Ureter (tissue), 1 donor: ENCODE measurements at places on chromosomes 4 and X. TPM values are rescaled to one million over a fixed set of nuclear protein-coding genes. Genes with fewer than 3 reads are reported as not detected.

GRCh38 chr4:87409420-87409939, 12.9 kb upstream of the NUDT9 start:
- DNase-seq: no peak

DNA sequence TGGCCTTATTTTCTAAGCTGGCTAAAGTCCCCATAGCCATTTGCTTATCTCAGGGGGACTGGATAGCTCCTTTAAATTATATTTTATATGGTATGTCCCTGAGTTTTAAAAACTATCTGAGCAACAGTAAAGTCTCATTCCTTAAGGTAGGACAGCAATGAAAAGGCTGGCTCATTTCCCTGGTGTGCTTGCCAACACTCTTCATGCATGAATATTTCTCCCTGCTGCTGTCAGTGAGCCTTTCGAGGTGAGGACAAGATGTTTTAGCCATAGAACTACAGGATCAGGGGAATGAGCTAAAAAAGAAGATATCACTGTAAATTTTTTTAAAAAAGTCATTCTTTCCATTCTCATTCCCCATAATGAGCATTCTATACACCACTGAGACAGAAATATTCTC, 427.3 kb upstream of the FAM241A start:
- DNase-seq: no peak

- DNase-seq: no peak
These were observed 30.9 kb downstream of the MGST2 start for GRCh38 chr4:139696491-139696890.

GRCh38 chrX:50067435-50068284, 133.1 kb downstream of the AKAP4 start:
- no peak for DNase-seq

GRCh38 chr4:75069493-75070074, 136.7 kb downstream of the PARM1 start:
- no peak for DNase-seq

DNA sequence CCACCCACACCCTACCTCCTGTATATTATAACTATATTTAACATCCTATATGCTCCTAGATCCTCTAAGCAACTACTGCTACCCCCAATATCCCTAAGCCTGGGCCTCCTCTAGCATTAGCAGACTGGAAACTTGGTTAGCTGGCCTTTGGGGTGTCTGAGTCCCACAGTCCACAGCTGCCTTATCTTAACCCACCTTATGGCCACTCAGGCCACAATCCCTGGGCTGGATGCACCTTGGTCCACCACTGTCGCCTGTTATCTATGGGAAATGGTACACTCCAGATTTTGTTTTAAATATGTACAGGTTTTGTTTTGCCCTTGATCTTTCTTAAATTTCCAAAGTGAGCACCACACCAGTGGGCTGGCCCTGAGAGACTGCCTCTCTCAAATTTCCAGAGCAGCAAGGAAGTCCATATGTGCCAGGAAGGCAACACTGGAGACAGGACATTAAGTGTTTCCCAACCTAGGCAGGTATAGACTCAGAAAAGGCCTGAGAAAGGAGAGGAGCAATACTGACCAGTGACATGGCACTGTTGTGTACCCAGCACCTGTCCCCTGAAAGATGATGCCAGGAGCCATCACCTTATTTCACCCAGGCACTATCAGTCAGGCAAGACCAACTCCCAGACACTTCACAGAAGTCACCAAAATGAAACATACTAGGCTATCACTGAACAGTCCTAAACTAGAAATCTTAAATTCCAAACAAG, 921 bp downstream of the PFKFB1 start:
- DNase-seq: no peak

DNA sequence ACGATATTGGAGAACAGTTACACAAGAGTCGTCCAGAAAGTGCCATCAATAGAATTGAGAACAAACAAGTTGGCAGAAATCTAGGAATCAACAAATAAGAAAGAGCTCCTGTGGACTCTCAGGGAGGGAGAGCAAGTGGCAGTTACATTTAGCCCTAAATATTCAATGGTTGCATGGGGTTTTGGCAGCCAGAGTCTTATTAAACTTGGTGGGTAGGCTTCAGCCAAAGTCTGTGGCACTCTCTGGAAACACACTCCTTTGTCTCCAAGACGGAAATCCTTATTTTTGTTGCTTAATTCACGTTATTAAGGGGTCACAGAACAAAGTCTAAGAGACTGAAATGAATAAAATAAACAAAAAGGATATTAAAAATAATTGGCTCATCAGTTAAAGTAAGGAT, 742.2 kb upstream of the ATOH1 start:
- no peak for DNase-seq

DNA sequence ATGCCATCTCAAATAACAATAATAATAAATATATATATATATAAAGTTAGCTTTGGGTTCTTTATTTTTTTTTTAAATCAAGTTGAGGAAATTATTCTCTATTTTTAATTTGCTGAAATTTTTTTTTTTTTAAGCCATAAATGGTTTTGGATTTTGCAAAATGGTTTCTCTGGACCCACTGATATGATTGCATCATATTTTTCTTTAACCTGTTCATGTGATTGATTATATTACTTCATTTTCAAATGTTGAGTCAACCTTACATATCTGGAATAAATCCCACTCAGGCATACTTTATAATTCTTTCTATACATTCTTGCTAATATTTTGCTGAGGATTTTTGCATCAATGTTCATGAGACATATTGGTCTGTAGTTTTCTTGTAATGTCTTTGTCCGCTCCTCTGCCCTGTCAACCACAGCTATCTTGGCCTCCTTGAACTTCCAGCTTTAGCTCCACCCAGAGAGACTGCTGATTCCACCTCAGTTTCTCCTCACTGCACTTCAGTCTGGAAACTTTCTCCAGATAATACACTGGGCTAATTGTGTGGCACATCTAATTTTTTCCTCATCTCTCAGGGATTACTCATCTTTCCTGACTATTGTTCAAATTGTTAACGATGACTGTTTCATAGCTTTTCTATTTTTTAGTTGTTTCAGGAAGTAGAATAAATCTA, 160.9 kb upstream of the GIMD1 start:
- no peak for DNase-seq

GRCh38 chr4:55904576-55904975, 44.2 kb upstream of the CEP135 start:
- no peak for DNase-seq

DNA sequence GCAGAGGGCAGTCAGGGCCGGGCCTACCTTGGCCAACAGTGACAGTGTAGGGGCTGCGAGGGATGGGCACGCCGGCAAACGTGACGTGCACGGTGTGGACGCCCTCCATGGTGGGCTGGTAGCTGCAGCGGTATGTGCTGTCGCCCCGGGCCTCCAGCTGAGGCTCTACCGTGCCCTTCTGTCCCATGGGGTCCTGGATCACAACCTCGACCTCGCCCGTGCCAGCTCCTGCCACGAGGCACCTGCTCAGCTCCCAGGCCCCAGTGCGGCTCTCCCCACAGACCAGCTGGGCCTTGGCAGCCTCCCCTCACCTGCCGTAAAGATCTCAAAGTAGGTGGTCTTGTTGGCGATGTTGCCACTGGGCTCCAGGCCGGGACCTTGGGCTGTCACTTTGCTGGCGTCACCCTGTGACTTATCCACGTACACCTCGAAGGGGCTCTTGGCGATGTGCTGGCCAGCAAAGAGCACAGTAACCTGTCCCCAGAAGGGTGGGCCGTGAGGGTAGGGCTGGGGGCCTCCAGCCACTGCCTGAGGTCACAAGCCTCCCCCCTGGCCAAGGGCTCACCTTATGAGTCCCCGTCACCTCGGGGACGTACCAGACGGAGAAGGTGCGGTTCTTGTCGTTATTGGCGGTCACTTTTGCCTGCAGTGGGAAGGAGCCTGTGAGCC, 8.3 kb downstream of the FLNA start:
- no peak for DNase-seq

DNA sequence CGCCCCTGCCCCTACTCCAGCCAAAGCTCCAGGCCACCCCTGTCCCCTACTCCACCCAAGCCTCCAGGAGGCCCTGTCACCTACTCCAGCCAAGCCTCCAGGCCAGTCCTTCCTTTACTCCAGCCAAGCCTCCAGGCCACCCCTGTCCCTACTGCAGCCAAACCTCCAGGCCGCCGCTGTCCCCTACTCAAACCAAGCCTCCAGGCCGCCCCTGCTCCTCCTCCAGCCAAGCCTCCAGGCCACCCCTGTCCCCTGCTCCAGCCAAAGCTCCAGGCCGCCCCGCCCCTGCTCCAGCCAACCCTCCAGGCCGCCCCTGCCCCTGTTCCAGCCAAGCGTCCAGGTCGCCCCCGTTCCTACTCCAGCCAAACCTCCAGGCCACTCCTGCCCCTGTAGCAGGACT, 5.1 kb upstream of the ASMT start:
- no peak for DNase-seq

DNA sequence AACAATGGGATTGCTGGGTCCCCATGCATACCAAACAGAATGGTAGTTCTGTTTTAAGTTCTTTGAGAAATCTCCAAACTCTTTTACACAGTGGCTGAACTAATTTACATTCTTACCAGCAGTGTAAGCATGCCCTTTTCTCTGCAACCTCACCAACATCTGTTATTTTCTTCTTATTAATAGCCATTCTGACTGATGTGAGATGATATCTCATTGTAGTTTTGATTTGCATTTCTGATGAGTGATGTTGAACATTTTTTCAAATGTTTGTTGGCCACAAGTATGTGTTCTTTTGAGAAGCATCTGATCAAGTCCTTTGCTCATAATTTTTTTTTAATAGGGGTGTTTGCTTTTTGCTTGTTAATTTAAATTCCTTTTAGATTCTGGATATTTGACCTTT, 41.2 kb upstream of the ZMAT1 start:
- no peak for DNase-seq

DNA sequence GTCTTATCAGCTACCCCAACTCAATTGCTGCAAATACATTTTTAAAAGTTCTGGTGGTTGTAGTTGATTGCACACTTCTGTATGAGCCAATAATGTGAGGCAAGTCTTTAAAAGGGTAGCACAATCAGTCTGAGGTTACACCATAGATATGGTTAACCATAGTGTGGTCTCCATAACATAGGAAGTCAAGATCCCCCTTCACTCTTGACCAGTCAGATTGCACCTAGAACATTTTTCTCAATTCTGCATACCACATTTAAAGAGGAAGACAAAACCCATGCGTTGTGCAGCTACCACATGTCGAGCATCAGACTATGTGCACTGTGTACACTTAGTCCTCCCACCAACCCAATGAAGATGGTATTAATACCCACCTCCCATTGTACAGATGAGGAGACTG, 26.5 kb upstream of the CYBB start:
- DNase-seq: no peak

DNA sequence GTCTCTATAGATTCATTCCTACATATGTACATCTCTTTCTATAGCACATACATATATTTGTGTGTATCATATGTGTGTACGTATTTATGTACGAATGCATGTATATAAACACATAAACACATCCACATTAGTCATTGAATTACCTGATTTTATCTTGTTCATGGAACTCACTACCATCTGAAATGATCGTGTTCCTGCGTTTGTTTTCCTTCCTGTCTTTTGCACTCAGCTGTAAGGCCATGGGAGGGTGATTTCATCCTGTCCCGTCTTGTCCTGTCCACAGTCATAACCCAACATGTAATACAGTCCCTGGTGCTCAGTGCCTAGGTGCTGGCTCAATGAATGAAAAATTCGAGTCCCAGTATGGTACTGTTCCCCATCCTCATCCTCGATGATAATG, 191.8 kb upstream of the PSAPL1 start:
- DNase-seq: no peak

DNA sequence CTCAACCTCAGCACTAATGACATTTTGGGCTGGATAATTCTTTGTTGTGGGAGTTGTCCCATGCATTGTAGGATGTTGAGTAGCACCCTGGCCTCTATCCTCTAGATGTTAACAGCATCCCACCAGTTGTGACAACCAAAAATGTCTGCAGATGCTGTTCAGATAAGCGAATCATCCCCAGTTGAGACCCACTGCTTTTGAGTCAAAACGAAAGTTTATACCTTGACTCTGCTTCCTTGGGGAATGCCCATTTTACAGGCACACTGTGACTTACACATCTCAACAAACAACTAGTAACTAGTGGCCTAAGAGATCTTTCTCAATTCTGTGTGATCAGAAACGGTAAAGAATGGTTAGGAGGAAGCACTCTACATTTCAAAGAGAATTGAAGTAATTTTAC, 37.0 kb downstream of the SEPSECS start:
- DNase-seq: no peak

DNA sequence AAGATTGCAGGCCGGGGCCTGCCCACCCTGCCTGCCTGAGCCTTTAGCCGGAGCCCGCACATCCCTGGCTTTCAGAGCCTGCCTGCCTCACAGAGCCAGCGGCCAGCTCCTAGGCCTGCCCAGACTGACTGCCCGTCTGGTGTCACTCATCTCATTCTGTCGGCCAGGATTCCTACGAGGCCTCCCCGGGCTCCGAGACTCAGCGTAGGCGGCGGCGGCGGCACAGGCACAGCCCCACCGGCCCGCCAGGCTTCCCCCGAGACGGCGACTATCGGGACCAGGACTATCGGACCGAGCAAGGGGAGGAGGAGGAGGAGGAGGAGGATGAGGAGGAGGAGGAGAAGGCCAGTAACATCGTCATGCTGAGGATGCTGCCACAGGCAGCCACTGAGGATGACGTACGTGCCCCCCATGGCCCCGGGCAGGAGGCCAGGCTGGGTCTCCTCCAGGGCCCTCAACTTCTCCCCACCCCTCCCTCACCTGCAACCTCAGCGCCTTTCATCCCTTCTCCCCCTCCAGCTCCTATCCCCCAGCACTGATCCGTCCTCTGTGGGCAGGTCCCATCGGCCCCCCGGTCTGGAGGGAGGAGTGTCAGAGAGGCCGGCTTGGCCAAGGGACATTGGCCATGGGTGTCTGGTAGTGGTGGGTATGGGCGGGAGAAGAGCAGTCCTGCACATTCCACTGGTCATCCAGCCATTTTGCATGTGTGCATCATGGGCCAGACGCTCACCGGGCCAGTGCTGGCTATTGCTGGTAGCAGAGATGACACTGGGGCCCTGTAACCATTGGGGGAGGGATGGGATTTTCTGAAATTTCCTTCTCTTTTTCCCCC, 22.6 kb upstream of the UBA1 start:
- DNase-seq: no peak

- DNase-seq: no peak
These were observed 33.9 kb upstream of the MAPK10 start for GRCh38 chr4:86393749-86394148.

- peak; percentile 58 for DNase-seq
These were observed 751 bp upstream of the RGS12 start for GRCh38 chr4:3291969-3292570.

- DNase-seq: no peak
These were observed 1015.2 kb upstream of the SLIT2 start for GRCh38 chr4:19236473-19236872.

AFF1 gene
- 194 TPM for total RNA-seq

ARX gene
- not detected for total RNA-seq

UCP1 gene
- not detected for total RNA-seq

ANKRD50 gene
- total RNA-seq: 49.0 TPM

IL15 gene
- 7.0 TPM for total RNA-seq

EDA2R gene
- 4.4 TPM for total RNA-seq

TENM3 gene
- 0.96 TPM for total RNA-seq
